ENCODE measurements at places on chromosomes 4 and X.

DNA sequence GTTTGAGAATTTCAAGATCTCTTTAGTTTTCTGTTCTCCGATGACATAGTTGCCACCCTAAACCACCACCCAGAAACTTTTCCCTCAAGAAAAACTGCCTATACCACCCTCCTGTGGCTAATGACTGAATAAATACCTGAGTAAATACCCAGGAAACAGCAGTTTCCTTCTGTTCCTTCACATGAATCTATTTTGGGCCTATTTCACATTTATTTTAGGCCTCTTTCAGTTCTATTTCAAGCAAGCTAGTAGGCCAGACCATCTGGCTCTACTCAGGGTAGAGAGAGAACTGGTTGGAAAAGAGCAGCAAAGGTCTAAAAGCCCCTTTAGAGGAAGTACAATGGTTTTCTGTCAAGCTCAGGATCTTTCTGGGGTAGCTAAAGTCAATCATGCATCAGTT lies 23.4 kb downstream of the ARHGEF9 start:
- no peak for DNase-seq
- H3K27me3 ChIP-seq: no peaks in the 10 kb centered on the region
- H3K27ac ChIP-seq: no peak overlapping the region

DNA sequence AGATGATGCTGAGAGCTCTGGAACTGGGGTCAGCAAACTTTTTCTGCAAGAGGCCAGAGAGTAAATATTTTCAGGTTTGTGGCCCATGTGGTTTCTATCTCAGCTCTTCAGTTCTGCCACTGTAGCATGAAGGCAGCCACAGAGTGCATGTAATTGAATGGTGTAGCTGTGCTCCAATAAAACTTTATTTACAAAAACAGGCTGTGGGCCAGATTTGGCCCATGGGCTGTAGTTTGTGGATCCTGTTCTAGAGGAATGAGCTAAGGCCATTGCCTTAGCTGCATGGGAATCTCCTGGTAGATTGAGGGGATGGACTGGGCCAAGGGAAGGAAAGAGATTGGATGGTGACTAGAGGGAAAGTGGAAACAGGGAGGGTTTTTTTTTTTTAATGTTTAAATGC lies 36.8 kb downstream of the CLCN4 start:
- H3K36me3 ChIP-seq: no peaks in the 10 kb centered on the region
- no peak overlapping the region for H3K4me3 ChIP-seq
- H3K27ac ChIP-seq: no peak overlapping the region
- DNase-seq: no peak

DNA sequence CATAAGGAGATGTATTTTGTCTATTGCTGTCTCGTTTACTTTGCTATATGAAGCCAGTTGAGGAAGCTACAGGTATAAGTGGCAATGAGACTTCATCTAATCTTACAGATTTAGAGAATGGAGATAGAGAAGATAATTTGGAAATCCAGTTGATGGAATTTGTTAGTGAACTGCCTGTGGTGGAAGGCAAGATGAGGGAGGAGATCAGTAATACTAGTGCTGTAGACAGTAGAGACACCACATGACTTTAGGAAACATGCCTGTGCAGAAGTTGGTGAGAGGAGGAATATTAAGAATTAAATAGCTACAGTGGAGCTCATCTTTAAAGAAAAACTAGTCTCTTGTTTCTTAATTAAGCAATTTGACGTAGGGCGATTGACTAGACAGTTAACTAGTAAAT lies 51.3 kb downstream of the RBPJ start:
- H3K27ac ChIP-seq: peak overlapping the region; percentile 4
- H3K4me3 ChIP-seq: no peak overlapping the region
- no peak for DNase-seq
- H3K27me3 ChIP-seq: no peaks in the 10 kb centered on the region

DNA sequence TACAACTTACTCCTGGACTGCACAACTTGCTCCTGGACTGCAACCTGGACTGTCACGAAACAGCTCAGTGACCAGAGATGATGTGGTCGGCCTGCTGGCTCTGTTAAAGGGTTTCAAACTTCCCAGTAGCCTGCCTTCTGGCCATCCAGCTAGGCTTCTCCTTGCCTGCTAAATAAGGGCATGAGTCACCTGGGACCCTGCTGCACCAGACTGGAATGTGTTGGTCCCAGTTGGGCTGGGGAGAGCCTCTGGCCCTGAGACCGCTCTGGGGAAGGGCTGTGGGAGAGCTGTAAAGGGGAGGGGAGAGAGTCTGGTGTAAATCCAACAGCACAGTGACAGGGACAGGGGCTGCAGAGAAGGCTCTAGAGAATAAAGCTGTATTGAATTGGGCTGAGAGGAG lies 165.8 kb downstream of the VSIG4 start:
- no peak overlapping the region for H3K27ac ChIP-seq
- H3K4me3 ChIP-seq: no peak overlapping the region
- H3K4me1 ChIP-seq: no peaks in the 10 kb centered on the region

DNA sequence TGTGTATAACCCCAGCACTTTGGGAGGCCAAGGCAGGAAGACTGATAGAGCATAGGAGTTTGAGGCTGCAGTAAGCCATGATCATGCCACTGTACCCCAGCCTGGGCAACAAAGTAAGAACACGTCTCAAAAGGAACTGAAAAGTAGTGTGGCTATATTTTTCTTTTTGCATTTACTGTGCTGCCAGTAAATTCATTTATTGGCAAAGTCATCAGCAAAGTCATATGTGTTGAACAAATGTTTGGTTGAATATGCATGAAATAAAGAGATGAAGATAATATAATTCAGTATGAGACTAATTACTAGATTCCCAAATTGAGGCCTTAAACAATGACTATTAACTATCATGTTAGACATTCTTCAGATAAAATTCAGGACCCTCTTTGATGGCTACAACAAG lies 829.1 kb downstream of the PCDH7 start:
- H3K4me1 ChIP-seq: no peaks in the 10 kb centered on the region
- H3K36me3 ChIP-seq: no peaks in the 10 kb centered on the region
- no peak overlapping the region for H3K27ac ChIP-seq
- DNase-seq: no peak
- H3K4me3 ChIP-seq: no peak overlapping the region

GRCh38 chrX:115650916-115651315 lies 89.9 kb downstream of the PLS3 start:
- no peak overlapping the region for H3K4me3 ChIP-seq
- H3K36me3 ChIP-seq: no peaks in the 10 kb centered on the region
- H3K27me3 ChIP-seq: no peaks in the 10 kb centered on the region
- DNase-seq: peak; percentile 48
- no peaks in the 10 kb centered on the region for H3K4me1 ChIP-seq

DNA sequence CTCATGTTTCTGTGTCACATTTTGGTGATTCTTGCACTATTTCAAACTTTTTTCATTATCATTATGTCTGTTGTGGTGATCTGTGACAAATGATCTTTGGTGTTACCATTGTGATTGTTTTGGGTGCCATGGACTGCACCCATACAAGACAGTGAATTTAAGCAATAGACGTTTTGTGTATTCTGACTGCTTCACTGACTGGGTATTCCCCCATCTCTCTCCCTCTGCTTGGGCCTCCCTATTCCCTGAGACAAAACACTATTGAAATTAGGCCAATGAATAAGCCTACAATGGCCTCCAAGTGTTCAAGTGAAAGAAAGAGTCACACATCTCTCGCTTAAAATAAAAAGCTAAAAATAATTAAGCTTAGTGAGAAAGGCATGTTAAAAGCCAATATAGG lies 60.2 kb downstream of the BANK1 start:
- H3K27me3 ChIP-seq: no peaks in the 10 kb centered on the region
- H3K36me3 ChIP-seq: no peaks in the 10 kb centered on the region
- no peak for DNase-seq
- H3K4me3 ChIP-seq: no peak overlapping the region

GRCh38 chrX:10326578-10326977 lies 169.8 kb downstream of the CLCN4 start:
- H3K27me3 ChIP-seq: no peaks in the 10 kb centered on the region
- H3K36me3 ChIP-seq: no peaks in the 10 kb centered on the region
- no peak overlapping the region for H3K4me3 ChIP-seq

DNA sequence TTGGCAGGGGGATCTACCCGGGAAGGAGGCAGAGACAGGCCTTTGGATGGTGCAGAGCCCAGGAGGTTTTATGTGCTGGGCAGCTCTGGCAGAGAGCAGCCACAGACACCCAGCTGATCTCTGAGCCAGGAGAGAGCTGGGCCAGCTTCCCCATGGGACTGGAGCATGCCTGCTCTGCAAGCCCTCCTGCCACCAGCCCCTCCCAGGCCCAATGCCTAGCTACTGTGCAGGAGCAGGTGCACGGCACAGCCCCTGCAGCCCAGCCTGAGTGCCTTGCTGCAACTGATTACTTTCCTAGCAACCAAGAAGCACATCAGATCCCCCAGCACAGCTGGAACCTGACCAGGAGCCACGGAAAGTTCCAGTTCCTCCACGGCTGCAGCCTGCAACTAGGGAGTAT lies 57.8 kb upstream of the BEND2 start:
- no peaks in the 10 kb centered on the region for H3K36me3 ChIP-seq
- H3K4me3 ChIP-seq: no peak overlapping the region
- H3K27me3 ChIP-seq: no peaks in the 10 kb centered on the region

GRCh38 chr4:186025408-186025690 lies 43.6 kb upstream of the TLR3 start:
- H3K27me3 ChIP-seq: no peaks in the 10 kb centered on the region
- no peaks in the 10 kb centered on the region for H3K4me1 ChIP-seq
- DNase-seq: no peak
- no peaks in the 10 kb centered on the region for H3K36me3 ChIP-seq

DNA sequence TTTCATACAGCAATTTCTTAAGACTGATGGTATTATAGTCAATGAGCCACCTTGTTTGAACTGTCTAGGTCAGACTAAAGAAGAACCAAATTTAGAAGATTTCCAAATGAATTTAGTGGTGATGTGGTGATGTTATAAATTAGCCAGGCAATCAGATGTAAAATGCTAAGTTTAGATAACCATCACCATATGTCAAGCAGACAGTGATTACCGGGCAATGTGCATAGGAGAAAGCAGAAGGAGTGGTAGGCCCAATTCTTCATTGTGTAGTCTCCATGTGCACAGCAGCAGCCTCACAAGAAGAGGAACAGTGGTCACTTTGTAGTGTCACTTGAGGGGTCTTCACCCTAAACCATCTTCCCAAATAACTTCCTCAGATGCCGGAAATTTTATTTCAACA lies 198.8 kb downstream of the ANTXR2 start:
- no peak for DNase-seq
- H3K4me3 ChIP-seq: no peak overlapping the region
- H3K27ac ChIP-seq: no peak overlapping the region
- no peaks in the 10 kb centered on the region for H3K4me1 ChIP-seq

- H3K27me3 ChIP-seq: no peaks in the 10 kb centered on the region
- no peak for DNase-seq
- H3K36me3 ChIP-seq: no peaks in the 10 kb centered on the region
- H3K27ac ChIP-seq: no peak overlapping the region
- H3K4me3 ChIP-seq: no peak overlapping the region
These were observed 516.1 kb upstream of the MAGEB2 start for GRCh38 chrX:29699239-29699638.

- H3K27ac ChIP-seq: no peak overlapping the region
- H3K27me3 ChIP-seq: no peaks in the 10 kb centered on the region
- H3K4me3 ChIP-seq: no peak overlapping the region
- no peak for DNase-seq
- H3K4me1 ChIP-seq: no peaks in the 10 kb centered on the region
These were observed 299.0 kb downstream of the RAPGEF2 start for GRCh38 chr4:159401791-159402380.

- no peaks in the 10 kb centered on the region for H3K27me3 ChIP-seq
- no peak overlapping the region for H3K4me3 ChIP-seq
- peak overlapping the region; percentile 20 for H3K27ac ChIP-seq
- H3K36me3 ChIP-seq: no peaks in the 10 kb centered on the region
These were observed 8.3 kb downstream of the MPP1 start for GRCh38 chrX:154797006-154797405.

DNA sequence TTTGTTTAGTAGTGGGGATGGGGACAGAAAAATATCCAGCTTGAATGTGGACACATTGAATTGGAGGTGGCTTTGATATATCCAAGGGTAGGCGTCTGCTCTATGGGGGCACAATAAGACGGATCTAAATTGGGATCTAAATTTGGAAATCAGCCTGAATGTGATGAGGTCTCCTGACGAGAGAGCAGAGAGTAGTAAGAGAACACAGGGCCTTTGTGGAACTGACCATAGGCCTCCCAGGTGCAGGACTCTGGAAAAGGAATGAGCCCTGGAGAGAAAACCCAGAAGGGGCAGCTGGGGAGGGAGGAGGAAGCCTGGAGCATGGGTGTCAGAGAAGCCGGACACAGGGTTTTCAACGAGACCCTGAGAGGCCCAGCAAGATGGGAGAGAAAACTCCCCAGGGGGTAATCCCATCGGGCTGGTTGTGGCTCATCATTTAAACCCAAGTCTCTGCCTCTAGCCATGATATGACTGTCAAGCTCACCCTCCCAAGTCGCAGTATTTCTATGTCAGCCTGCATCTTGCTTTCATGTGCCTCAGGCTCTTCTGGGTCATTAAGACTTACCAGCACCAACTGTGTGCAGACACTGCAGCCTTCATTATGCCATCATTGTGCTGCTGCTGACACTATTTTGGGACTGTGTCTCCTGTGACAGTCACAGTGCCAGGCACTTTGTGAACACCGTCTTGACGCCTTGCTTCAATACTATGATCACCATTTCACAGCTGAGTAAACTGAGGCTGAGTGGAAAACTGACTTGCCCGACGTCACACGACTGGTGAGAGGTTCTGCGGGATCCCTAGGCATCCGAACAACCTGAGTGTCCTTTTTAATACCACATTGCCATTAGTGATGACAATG lies 57.1 kb downstream of the ANAPC4 start:
- no peak overlapping the region for H3K4me3 ChIP-seq
- H3K27me3 ChIP-seq: no peaks in the 10 kb centered on the region
- DNase-seq: no peak
- no peaks in the 10 kb centered on the region for H3K4me1 ChIP-seq
- no peak overlapping the region for H3K27ac ChIP-seq

GRCh38 chrX:153454901-153455550 lies 9.2 kb upstream of the TREX2 start:
- H3K27ac ChIP-seq: no peak overlapping the region
- H3K27me3 ChIP-seq: no peaks in the 10 kb centered on the region
- peaks cover 7% of the 10 kb centered on the region for H3K4me1 ChIP-seq

DNA sequence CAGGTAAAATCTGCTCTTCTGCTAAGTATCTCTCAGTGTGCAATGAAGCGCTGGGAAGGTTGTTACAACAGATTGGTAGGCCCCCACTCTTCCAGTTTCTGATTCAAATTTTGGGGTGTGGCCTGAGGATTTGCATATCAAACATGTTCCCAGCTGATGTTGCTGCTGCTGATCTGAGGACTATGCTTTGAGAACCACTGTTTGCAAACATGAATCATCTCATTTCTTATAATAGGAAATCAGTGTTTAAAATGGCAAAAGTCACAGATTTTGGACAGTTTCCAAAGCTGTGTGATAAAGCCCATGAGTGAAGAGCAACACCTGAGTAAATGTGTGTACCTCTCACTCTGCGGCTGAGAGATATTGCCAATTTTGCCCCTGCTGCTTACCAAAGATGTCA lies 36.2 kb upstream of the NDNF start:
- no peaks in the 10 kb centered on the region for H3K36me3 ChIP-seq
- no peak for DNase-seq
- H3K4me1 ChIP-seq: no peaks in the 10 kb centered on the region
- no peak overlapping the region for H3K27ac ChIP-seq

DNA sequence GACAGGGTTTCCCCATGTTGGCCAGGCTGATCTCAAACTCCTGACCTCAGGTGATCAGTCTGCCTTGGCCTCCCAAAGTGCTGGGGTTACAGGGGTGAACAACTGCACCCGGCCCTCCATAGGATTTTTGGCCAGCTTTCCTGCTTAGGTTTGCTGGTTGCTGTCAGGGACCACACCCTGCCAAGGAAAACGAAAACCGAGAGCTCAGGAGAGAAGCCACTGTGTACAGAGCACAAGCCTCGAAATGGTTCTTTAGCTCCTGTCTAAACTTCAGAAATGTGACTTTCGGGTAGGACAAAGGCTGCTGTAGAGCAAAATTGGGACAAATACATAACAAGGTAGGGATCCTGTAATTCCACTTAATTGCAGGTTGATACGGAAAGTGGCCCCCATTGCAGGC lies 146.3 kb upstream of the ATP6AP2 start:
- no peaks in the 10 kb centered on the region for H3K4me1 ChIP-seq
- H3K4me3 ChIP-seq: no peak overlapping the region
- H3K36me3 ChIP-seq: no peaks in the 10 kb centered on the region
